ENCODE measurements at places on chromosomes 13 and 19. TPM values are rescaled to one million over a fixed set of nuclear protein-coding genes. Genes with fewer than 3 reads are reported as not detected.

The PRR20D gene
- total RNA-seq: not detected

The GPR180 gene
- 9.2 TPM for total RNA-seq

The IFNL1 gene
- total RNA-seq: not detected

The IGSF23 gene
- not detected for total RNA-seq

The SLC25A41 gene
- total RNA-seq: not detected

DNA sequence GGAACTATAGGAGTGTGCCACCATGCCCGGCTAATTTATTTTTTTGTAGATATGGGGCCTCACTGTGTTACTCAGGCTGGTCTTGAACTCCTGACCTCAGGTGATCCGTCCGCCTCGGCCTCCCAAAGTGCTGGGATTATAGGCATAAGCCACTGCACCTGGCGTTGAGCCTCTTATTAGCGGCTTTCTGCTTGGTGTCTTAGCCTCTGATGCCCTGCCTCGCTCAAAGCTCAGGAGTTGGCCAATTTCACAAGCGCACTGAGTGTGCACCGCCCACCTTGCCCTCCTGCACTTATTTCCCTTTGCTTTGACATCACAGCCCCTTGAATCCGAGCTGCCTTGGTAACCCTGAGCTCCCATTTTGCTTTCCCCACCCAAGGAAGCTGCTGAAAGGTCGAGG, 10.1 kb downstream of the YIPF2 start:
- no peak for DNase-seq
- peaks cover 70% of the 10 kb centered on the region for H3K36me3 ChIP-seq
- no peaks in the 10 kb centered on the region for H3K27me3 ChIP-seq
- H3K4me3 ChIP-seq: no peak overlapping the region
- no peak overlapping the region for H3K27ac ChIP-seq

- DNase-seq: no peak
- H3K27me3 ChIP-seq: no peaks in the 10 kb centered on the region
- H3K27ac ChIP-seq: no peak overlapping the region
- H3K4me3 ChIP-seq: no peak overlapping the region
- no peaks in the 10 kb centered on the region for H3K36me3 ChIP-seq
- peaks cover 26% of the 10 kb centered on the region for H3K4me1 ChIP-seq
Measured at GRCh38 chr13:29453617-29454011, 141.9 kb downstream of the SLC7A1 start.

GRCh38 chr19:28313633-28314032, 899.3 kb downstream of the UQCRFS1 start:
- peak overlapping the region; percentile 36 for H3K27ac ChIP-seq
- H3K4me3 ChIP-seq: no peak overlapping the region
- peaks cover 6% of the 10 kb centered on the region for H3K4me1 ChIP-seq
- peak; percentile 76 for DNase-seq
- no peaks in the 10 kb centered on the region for H3K27me3 ChIP-seq

GRCh38 chr19:16589917-16590316, 17.7 kb upstream of the SLC35E1 start:
- no peak overlapping the region for H3K4me3 ChIP-seq
- no peak for DNase-seq
- peaks cover 6% of the 10 kb centered on the region for H3K36me3 ChIP-seq
- H3K27ac ChIP-seq: no peak overlapping the region
- peaks cover 12% of the 10 kb centered on the region for H3K4me1 ChIP-seq
- H3K27me3 ChIP-seq: no peaks in the 10 kb centered on the region

DNA sequence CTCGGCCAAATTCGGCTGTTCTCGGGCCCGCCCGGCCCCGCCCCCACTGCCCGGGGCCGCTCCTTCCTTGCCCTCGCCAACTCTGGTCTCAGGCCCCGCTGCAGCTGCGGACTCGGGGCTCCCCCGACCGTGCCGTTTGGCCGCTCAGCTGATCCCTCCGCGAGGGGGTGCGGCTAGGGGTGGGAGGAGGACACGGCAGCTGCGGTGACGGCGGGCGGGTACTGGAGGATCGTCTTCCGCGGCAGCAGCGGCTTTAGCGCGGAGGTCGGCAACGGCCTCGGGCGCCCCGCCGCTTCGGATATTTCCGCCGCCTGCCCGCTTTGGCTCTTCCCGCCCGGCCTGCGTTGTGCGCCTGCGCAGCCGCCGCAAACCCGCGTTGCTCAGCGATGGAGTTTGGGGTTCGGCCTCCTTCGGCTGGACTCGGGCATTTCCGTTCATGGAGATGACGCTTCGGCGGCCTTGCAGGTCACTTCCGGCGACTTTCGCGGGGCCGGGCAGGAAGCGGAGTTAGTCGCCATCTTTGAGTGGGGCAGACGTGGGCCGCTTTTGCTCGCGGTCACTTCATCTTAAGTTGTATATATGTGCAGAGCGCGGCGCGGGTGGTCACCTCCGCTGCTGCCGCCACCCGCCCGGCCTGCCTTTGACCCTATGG, 338 bp upstream of the UBE2M start:
- peak overlapping the region; percentile 89 for H3K27ac ChIP-seq
- H3K27me3 ChIP-seq: no peaks in the 10 kb centered on the region
- peak; percentile 99 for DNase-seq
- H3K4me3 ChIP-seq: peak overlapping the region; percentile 69
- peaks cover 32% of the 10 kb centered on the region for H3K4me1 ChIP-seq

DNA sequence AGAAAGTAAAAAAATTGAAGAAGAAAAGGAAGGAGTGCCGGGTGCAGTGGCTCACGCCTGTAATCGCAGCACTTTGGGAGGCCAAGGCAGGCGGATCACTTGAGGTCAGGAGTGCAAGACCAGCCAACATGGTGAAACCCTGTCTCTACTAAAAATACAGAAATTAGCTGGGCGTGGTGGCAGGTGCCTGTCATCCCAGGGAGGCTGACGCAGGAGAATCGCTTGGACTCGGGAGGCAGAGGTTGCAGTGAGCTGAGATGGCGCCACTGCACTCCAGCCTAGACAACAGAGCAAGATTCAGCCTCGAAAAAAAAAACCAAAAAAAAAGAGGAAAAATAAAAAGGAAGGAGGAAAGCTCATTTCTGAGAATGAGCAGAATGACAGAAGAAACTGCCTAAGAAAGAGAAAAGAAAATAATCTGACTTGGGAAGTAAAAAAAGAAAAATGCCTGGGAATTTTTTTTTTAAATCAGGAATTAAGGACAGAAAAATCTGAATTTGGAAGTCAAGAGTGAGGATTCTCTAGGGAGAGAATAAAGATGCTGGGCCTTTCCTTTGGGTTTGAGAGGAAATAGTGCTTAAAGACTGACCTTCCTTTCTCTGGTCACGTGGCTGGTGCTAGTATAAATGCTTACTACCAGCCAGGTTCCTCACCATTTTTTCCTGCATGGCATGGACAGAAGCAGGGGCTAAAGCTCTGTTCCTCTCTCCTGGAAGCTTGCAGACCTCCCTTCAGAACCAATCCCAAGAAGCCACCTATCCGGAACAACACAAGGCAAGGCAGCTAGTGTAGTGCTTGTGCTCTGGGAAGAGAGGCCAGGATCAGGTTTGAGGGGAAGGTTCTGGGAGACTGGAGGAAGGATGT, at the start of gene FFAR2:
Gene FFAR2 (plus strand): TSS at position 652 of the 864 bp plus-strand sequence. CDS start 1,458 bp downstream, outside the sequence.
- no peak within 1 kb of the TSS for H3K4me3 ChIP-seq
- H3K27me3 ChIP-seq: peaks cover 11% of the 10 kb centered on the region
- DNase-seq: no peak
- H3K4me1 ChIP-seq: no peaks in the 10 kb centered on the region
- no peak within 1 kb of the TSS for H3K27ac ChIP-seq

DNA sequence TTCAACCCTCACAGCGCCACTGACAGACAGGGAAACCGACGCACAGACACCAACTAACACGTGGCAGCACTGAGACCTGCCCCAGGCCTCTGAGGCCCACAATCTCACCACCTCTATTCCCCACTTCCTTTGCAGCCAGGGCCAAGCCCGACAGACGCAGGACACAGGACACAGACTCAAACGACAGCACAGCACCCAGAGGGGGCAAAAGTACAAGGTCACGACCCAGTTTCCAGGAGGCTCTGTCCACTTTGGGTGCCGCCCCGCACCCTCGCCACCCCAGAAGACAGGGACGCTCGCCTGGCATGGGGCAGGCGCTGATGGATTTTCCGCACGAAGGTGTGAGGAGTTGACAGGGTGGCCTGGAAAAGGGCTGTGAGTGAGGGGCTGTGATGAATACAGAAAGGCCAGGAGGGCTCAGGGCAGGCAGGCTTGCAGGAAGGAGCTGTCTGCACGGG, 48.8 kb downstream of the MLLT1 start:
- peaks cover 43% of the 10 kb centered on the region for H3K36me3 ChIP-seq
- peaks cover 65% of the 10 kb centered on the region for H3K4me1 ChIP-seq
- no peaks in the 10 kb centered on the region for H3K27me3 ChIP-seq
- DNase-seq: no peak
- H3K4me3 ChIP-seq: no peak overlapping the region

GRCh38 chr19:40366697-40367561, 18.4 kb downstream of the PLD3 start:
- no peak for DNase-seq
- H3K36me3 ChIP-seq: peaks cover 11% of the 10 kb centered on the region
- H3K27ac ChIP-seq: no peak overlapping the region
- no peaks in the 10 kb centered on the region for H3K27me3 ChIP-seq
- H3K4me1 ChIP-seq: peaks cover 4% of the 10 kb centered on the region

DNA sequence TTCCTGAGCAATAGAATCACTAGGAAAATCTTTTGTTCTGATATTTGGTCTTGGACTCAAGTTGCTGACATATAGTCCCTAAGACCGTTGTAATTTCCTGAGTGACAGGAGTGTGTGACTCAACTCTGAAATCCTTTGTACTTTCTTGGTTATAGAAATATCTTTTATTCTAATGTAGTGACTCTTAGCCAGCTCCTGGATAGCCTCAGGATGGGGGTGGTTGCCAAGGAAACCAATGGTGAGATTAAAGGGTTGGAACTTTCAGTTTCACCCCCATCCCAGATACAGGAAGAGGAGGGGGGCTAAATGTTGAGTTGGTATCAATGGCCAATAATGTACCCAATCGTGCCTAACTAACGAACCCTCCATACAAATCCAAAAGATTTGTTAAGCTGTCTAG, 41.8 kb downstream of the MBD3L2B start:
- H3K36me3 ChIP-seq: no peaks in the 10 kb centered on the region
- H3K4me3 ChIP-seq: no peak overlapping the region
- no peaks in the 10 kb centered on the region for H3K4me1 ChIP-seq
- no peak overlapping the region for H3K27ac ChIP-seq

DNA sequence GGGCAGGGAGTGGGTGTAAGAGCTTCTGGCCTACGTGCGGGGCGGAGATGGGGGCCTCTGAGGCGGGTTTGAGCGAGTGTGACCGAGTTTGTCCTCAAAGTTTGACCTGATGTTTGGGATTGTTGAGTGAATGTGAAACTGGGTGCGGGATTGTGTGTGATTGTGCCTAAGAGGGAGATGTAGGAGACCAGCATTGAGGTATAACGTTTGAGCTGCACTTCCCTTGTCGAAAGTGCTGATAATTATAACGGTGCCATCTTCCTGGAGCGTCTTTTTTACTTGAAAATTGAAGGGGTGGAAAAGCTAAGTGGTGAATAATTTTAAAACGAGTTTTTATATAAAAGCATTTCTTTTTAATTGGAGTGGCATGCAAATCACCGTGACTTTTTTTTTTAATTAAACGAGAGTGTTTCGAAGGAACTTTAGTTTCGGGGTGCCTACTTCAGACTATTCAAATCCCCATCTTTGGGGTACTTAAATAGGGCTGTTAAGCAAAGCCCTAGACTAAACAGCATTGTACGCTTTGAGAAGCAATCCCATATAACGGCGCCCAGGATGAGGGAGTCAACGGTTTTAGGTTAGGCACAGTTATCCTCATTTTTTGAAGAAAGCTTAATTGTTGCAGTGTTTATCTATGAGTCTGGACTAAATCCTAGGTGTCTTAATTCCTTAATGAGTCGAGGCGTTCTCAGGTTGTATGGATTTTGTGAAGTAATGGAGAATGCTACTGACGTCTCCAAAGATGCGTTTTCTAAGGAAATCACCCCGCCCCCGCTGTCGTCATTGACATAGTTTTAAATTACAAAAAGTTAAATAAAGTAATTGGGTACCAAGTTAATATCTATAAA, 594 bp downstream of the ZNF146 start:
- H3K4me3 ChIP-seq: peak overlapping the region; percentile 58
- peak; percentile 44 for DNase-seq
- H3K4me1 ChIP-seq: peaks cover 9% of the 10 kb centered on the region
- peak overlapping the region; percentile 84 for H3K27ac ChIP-seq
- no peaks in the 10 kb centered on the region for H3K27me3 ChIP-seq

DNA sequence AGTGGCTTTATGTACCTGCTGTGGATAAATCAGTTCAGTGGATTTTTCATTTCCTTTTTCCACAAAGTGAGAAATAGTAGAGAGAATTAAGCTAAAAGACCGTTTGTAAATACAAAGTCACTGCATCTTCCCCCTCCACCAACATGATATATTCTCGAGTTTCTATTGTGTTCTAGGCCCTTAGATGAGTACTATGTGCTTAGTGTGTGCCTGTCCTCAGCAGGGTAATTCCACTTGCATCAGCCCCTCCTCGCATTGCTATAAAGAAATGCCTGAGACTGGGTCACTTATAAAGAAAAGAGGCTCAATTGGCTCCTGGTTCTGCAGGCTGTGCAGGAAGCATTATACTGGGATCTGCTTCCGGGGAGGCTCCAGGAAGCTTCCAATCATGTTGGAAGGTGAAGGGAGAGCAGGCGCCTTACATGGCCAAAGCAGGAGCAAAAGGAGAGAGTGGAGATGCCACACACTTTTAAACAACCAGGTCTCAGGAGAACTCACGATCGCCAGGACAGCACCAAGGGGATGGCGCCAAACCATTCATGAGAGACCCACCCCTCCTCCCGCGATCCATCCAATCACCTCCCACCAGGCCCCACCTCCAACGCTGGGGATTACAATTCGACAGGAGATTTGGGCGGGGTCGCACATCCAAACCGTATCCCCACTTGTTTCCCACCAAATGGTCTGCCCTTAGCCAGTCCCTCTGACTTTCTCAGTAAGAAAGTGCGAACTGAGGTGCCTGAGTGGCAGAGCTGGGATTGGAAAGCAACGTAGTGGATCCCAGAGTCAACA, 102.3 kb upstream of the ABCC4 start:
- H3K27ac ChIP-seq: no peak overlapping the region
- H3K27me3 ChIP-seq: no peaks in the 10 kb centered on the region
- no peak for DNase-seq
- H3K4me3 ChIP-seq: no peak overlapping the region

DNA sequence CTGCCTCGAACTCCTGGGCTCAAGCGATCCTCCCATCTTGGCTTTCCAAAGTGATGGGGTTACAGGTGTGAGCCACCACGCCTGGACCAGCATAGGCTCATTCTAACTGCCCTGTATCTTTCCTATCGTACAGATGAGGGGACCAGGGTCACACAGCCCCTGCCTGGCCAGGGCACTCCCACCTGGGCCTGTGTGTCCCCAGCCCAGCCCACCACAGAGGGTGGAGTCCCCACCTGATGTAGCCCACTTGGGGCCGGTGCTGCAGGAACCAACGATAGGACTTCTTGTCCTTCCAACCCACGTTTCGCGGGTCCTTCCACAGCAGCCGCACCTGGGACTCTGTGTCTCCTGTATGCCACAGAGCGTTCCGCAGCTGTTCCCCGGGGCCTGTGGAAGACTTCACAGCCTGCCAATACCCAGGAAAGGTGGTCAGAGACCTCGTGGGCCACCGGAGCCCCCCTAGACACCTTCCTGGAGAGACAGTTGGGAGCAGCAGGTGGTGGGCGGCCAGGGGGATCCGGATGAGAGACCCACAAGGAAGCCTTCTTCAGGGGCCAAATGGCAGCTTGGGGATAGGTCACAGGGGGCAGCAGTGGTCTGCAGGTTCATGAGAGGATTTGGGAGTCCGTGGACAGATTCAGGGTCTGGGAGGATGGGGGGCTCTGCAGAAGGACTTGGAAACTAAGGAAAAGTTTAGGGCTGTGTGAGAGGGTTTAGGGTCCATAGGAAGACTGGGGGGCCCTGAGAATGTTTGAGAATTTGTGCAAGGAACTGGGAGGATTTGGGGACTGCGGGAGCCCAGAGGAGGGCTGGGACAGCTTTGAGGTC, 6.9 kb downstream of the COMP start:
- H3K36me3 ChIP-seq: no peaks in the 10 kb centered on the region
- H3K27me3 ChIP-seq: no peaks in the 10 kb centered on the region
- H3K4me1 ChIP-seq: 0 out of 2 replicates have a peak, but pooled peaks cover 3% of the 10 kb centered on the region
- DNase-seq: no peak
- H3K4me3 ChIP-seq: no peak overlapping the region
- H3K27ac ChIP-seq: no peak overlapping the region

All from SJSA1 (cell line).